ENCODE measurements at places on chromosomes 1 and 21. TPM values are rescaled to one million over a fixed set of nuclear protein-coding genes. Genes with fewer than 3 reads are reported as not detected.

The DSCAM gene
- total RNA-seq: not detected

The INAVA gene
- not detected for total RNA-seq

The LMX1A gene
- total RNA-seq: not detected

The RHD gene
- total RNA-seq: not detected

The PBX1 gene
- total RNA-seq: 69.9 TPM

The FLG gene
- not detected for total RNA-seq

The FAM151A gene
- total RNA-seq: not detected

GRCh38 chr1:172449585-172450523, 6.0 kb upstream of the PIGC start:
- peak; percentile 65 for DNase-seq
- peak overlapping the region; percentile 41 for H3K4me3 ChIP-seq
- H3K27ac ChIP-seq: no peak overlapping the region
- H3K4me1 ChIP-seq: peaks cover 19% of the 10 kb centered on the region
- H3K36me3 ChIP-seq: no peaks in the 10 kb centered on the region

DNA sequence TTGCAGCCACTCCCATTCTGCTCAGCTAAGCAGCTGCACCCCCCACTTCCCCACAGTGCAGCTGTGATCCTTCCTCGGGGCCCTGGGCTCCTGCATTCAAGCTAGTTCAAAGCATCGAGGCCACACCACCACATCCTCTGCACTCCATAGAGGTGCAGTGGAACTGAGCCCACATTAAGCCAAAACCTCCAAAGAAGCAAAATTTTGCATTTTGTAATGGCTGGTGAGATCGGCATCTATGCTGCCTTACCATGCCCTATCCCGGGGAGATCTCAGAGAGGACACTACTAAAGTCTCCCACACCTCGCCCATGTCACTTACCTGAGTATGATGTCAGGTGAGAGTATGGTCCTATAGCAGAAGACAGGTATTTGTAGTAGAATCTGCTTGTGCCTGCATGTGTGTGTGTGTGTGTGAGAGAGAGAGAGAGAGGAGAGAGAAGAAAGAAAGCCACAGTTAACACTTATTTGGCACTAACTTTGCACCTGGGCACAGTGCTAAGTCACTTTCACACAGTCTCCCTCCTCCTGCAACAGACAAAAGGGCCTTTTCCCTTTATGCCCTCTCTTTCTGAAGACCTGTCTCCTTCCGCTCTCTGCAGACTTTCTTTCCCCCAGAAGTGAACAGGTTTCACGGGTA, 89.8 kb downstream of the KIF14 start:
- H3K4me3 ChIP-seq: no peak overlapping the region
- H3K36me3 ChIP-seq: no peaks in the 10 kb centered on the region
- no peak for DNase-seq
- H3K27ac ChIP-seq: no peak overlapping the region
- H3K27me3 ChIP-seq: no peaks in the 10 kb centered on the region

DNA sequence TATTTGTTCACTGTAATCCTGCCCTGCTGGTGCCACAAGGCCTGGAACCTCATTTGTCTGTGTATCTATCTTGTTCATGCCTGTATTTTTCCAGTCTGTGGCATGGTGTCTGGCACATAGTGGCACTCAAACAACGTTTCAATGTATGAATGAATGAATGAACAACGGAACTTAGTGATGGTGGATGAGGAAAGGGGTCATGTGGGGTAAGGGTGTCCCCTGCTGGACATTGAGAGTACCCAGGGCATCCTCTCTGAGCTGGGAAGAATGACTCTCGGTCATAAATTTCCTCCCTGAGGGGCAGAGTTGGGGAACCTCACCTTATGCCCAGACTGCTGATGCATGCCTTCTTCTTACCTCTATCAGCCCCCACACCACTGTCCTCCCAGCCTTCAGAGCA, 18.9 kb upstream of the ZNF683 start:
- H3K4me1 ChIP-seq: no peaks in the 10 kb centered on the region
- no peaks in the 10 kb centered on the region for H3K27me3 ChIP-seq
- H3K36me3 ChIP-seq: no peaks in the 10 kb centered on the region
- no peak for DNase-seq
- no peak overlapping the region for H3K27ac ChIP-seq
- no peak overlapping the region for H3K4me3 ChIP-seq

DNA sequence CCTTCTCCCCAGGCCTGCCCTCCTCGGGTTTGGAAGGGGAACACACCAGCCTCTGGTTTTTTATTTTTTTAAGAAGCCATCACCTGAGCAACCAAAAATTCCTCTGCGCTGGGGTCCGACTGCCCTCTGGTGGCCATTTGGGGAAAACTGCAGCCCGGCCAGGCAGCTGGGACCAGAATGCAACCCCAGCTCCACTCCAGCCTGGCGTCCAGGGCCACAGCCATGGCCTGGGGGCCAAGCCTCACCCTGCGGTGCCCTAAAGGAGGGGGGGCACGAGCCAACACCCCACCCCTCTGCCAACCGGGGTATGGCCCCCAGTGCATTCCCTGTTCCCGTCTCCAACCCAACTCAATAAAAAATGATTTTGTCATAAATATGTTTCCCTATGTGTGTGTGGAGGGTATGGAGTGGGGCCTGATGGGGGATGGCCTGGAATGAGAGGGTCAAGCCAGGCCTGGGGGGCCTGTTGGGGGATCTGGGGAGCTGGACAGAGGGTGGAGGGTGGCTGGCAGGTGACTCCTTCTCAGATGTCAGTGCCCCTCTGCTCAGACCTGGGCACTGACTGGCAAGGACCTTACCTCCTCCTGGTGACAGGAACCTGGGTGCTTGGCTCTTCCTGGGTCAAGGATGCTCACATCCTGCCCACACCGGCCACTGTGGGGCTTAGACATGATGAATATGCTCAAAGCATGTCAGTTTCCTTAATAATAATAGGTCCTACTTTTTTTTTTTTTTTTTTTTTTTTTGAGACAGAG, 3.2 kb downstream of the GPR3 start:
- no peak overlapping the region for H3K27ac ChIP-seq
- no peak overlapping the region for H3K4me3 ChIP-seq
- peaks cover 8% of the 10 kb centered on the region for H3K4me1 ChIP-seq
- peaks cover 3% of the 10 kb centered on the region for H3K27me3 ChIP-seq
- no peaks in the 10 kb centered on the region for H3K36me3 ChIP-seq
- DNase-seq: peak; percentile 81

- no peak overlapping the region for H3K27ac ChIP-seq
- H3K4me3 ChIP-seq: no peak overlapping the region
- DNase-seq: no peak
Measured at GRCh38 chr1:182627622-182628021, 23.4 kb upstream of the RGS16 start.

GRCh38 chr1:109335091-109335490, 28.3 kb upstream of the MYBPHL start:
- no peak for DNase-seq
- H3K36me3 ChIP-seq: peaks cover 3% of the 10 kb centered on the region
- no peak overlapping the region for H3K4me3 ChIP-seq
- no peaks in the 10 kb centered on the region for H3K27me3 ChIP-seq
- peaks cover 10% of the 10 kb centered on the region for H3K4me1 ChIP-seq
- no peak overlapping the region for H3K27ac ChIP-seq

GRCh38 chr1:228478326-228478725, 8.9 kb upstream of the RNF187 start:
- H3K27ac ChIP-seq: no peak overlapping the region
- H3K27me3 ChIP-seq: no peaks in the 10 kb centered on the region
- no peak overlapping the region for H3K4me3 ChIP-seq
- no peaks in the 10 kb centered on the region for H3K36me3 ChIP-seq

All from psoas muscle (tissue), 8 donors.